ENCODE measurements at places on chromosomes 11 and 22.

- DNase-seq: no peak
Measured at GRCh38 chr11:78938971-78939370, 364.3 kb upstream of the NARS2 start.

- DNase-seq: no peak
Measured at GRCh38 chr22:26545385-26545784, 33.1 kb upstream of the TFIP11 start.

- peak; percentile 27 for DNase-seq
Measured at GRCh38 chr11:63532799-63533475, 3.7 kb upstream of the PLAAT4 start.

DNA sequence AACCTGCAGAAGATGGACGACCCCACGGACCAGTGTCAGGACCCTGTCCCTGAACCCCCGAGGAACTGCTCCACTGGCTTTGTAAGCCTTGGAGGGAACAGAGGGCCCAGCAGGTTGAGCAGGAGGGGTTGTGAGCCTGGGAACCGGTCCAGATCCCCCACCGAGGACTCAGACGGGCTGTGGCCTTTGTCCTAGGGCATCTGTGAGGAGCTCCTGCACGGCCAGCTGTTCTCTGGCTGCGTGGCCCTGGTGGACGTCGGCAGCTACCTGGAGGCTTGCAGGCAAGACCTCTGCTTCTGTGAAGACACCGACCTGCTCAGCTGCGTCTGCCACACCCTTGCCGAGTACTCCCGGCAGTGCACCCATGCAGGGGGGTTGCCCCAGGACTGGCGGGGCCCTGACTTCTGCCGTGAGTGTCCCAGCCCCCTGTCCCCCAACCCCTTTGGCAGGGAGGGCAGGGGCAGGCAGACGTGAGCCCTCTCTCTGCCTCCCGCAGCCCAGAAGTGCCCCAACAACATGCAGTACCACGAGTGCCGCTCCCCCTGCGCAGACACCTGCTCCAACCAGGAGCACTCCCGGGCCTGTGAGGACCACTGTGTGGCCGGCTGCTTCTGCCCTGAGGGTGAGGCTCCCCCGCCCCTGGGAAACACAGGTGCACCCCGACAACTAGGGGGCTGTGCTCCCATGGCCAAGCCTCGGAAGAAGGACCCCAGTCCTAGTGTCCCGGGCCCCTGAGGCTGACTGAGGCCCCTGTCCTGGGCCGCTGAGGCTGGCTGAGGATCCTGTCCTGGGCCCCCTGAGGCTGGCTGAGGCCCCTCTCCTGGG is 6.4 kb downstream of the MUC5AC start:
- DNase-seq: no peak

GRCh38 chr11:40513281-40513680 is 946.2 kb downstream of the LRRC4C start:
- DNase-seq: no peak

- DNase-seq: no peak
Measured at GRCh38 chr22:30555282-30556210, 9.0 kb upstream of the SEC14L6 start.

- DNase-seq: peak; percentile 20
Measured at GRCh38 chr11:14384338-14384737, 25.4 kb upstream of the RRAS2 start.

DNA sequence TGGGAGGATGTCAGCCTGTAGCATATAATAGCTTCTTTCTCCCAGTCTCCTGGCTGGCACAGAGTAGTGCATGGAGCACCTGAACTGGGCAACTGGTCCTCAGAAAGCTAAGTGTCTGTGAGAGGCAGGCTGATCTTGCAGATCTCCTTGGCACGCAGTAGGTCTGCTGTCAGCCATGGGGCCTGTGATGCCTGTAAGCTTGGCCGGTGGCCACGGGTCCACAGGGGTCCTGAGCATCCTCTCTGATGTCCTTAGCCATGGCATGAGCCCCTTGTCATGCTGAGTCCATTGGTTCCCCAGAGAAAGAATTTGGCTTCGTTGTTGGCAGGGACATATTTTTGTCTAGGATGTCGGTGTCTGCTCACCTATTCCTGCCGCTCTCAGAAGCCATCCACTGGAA is 25.0 kb downstream of the AMPD3 start:
- no peak for DNase-seq

DNA sequence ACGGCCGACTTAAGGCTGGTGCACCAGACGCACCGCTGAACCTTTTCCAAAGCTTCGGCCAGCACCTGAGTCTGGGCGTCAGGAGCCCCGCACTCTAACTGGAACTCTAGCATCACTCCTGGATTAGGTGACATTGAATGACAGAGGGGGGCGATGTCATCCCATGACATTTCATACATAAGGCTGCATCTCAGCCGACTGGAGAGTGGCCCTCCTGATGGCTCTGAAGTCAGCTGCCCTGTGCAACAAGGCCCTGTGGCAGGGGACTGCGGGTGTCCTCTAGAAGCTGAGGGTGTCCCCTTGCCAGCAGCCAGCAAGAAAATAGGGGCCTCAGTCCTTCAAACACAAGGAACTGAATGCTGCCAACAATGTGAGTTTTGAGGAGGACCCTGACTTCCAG is 10.1 kb upstream of the FADS3 start:
- DNase-seq: no peak

DNA sequence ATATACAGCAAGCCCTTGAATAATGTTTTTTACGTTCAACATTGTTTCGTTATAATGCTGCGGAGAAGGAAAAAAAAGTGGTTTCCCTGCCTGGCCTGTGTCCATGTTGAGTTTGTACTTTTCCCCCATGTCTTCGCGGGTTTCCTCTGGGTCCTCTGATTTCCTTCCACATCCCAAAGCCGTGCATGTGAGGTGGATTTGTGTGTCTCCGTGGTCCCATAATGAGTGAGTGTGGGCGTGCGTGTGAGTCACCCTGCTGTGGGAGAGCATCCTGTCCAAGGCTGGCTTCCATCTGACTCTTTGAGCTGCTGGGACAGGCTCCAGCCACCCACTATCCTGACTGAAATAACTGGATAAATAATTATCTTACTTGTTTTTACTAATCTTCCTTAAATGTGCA is 29.6 kb upstream of the SNX19 start:
- DNase-seq: peak; percentile 80

DNA sequence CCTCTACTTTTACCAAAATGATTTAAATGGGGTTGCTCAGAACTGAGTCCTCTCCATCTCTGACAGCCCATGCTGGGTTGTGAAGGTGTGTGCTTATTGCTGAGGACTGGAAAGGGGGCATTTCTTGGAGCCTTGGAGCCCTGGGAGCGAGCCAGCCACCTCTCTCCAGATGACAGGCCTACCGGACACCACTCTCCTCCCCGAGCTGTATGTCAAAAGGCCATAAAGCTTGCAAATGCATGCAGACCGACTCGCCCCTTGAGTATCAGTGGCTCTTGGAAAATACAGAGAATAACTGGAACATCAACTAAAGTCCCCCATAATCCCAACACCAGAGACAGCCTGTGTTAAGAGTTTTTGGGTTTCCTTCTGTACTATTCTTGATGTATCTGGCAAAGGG is 67.9 kb upstream of the PITPNB start:
- DNase-seq: no peak

GRCh38 chr11:46388619-46389449 is 2.7 kb downstream of the CHRM4 start:
- no peak for DNase-seq

GRCh38 chr11:3934658-3935057 is 79.2 kb downstream of the STIM1 start:
- no peak for DNase-seq

- no peak for DNase-seq
Measured at GRCh38 chr11:2700415-2701211, 819 bp upstream of the KCNQ1OT1 start.

DNA sequence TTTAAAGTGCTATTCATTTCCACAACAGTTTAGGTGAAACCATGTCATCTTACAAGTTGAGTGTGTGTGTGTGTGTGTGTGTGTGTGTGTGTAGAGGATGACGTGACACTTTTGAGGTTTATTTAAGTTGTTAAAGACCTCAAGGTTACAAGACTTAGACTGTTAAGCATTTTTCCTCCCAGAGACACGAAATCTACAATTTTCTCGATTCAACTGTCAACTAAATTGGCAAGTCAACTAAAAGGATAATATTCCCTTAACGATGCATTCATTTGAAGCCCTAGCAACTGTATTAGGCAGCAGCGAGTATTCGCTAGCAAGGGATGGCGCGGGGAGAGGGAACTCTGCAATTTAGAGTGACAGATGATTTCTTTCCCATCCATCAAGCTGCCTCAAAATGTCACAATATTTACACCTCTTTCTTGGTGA is 17.6 kb upstream of the BDNF start:
- DNase-seq: peak; percentile 37

GRCh38 chr11:63404161-63404935 is 34.8 kb downstream of the SLC22A9 start:
- no peak for DNase-seq

GRCh38 chr11:46348566-46349401 is 1.5 kb downstream of the DGKZ start:
- DNase-seq: no peak

DNA sequence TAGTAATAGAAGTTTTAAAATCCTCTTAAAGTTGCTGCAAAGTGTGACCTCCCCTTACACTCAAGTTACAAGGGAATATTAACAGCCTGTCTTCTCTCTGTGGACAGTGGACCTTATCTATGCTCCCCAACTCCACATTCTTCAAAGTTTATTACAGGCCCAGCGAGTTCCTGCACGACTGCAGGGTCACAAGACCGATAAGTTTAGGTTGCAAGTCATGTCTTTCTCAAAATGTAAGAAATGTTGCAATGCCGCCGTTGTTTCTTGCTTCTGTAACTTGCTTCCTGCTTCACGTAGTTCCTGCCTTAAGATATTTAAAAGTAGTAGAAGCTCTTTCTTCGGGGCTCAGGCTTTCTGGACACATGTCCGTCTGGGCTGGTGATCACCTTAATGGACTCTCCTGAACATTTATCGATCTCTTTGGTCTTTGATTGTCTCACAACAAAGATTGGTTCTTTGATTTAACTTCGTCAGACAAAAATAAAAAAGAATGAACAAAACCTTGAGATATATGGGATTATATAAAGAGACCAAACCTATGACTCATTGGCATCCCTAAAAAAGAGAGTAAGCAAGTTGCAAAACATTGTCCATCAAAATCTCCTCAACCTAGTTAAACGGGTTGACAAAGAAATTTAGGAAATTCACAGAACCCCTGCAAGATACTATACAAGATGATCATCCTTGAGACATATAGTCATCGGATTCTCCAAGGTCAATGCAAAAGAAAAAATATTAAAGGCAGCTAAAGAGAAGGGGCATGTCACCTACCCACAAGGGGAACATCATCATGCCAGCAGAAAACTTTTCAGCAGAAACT is 45.4 kb upstream of the GLYAT start:
- DNase-seq: no peak

GRCh38 chr11:611001-611996 is 4.5 kb downstream of the IRF7 start:
- no peak for DNase-seq

GRCh38 chr11:910044-910588 is 494 bp downstream of the CHID1 start:
- no peak for DNase-seq

DNA sequence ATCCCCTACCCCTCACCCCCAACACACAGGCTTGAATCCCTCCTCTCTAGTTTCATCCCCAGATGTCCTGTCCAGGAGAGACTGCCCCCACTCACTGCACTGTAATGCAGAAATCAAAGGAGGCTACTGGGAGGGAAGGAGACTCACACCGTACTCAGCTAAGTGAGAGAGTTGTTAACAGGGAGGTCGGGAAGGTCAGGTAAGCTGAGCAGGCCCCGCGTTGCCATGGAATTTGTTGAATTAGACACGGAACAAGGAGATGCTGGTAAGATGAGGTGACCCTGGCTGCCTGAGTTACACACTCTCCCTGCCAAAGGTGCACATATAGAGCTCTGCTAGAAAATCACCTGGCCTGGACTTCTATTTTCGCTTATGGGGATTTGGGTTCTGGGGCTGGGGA is 197.9 kb downstream of the NXPE2 start:
- no peak for DNase-seq

- peak; percentile 84 for DNase-seq
Measured at GRCh38 chr11:45238724-45239123, 47.4 kb downstream of the SYT13 start.
